ENCODE measurements at places on chromosomes 4 and X.

- H3K4me3 ChIP-seq: no peak overlapping the region
- no peak overlapping the region for H3K27ac ChIP-seq
- DNase-seq: no peak
- H3K4me1 ChIP-seq: no peaks in the 10 kb centered on the region
These were observed 102.6 kb downstream of the FHDC1 start for GRCh38 chr4:153038623-153039311.

GRCh38 chrX:3599802-3600430 lies 113.5 kb downstream of the PRKX start:
- H3K4me3 ChIP-seq: no peak overlapping the region
- no peak for DNase-seq
- no peaks in the 10 kb centered on the region for H3K36me3 ChIP-seq
- no peaks in the 10 kb centered on the region for H3K4me1 ChIP-seq
- peak overlapping the region; percentile 22 for H3K27ac ChIP-seq
- H3K27me3 ChIP-seq: no peaks in the 10 kb centered on the region

- no peaks in the 10 kb centered on the region for H3K27me3 ChIP-seq
- no peaks in the 10 kb centered on the region for H3K4me1 ChIP-seq
- no peaks in the 10 kb centered on the region for H3K36me3 ChIP-seq
- H3K27ac ChIP-seq: no peak overlapping the region
These were observed 12.4 kb downstream of the EDNRA start for GRCh38 chr4:147493307-147493706.

GRCh38 chr4:184329659-184330400 lies 112.2 kb upstream of the ENPP6 start:
- no peaks in the 10 kb centered on the region for H3K36me3 ChIP-seq
- no peak overlapping the region for H3K27ac ChIP-seq
- no peak overlapping the region for H3K4me3 ChIP-seq
- H3K27me3 ChIP-seq: no peaks in the 10 kb centered on the region

DNA sequence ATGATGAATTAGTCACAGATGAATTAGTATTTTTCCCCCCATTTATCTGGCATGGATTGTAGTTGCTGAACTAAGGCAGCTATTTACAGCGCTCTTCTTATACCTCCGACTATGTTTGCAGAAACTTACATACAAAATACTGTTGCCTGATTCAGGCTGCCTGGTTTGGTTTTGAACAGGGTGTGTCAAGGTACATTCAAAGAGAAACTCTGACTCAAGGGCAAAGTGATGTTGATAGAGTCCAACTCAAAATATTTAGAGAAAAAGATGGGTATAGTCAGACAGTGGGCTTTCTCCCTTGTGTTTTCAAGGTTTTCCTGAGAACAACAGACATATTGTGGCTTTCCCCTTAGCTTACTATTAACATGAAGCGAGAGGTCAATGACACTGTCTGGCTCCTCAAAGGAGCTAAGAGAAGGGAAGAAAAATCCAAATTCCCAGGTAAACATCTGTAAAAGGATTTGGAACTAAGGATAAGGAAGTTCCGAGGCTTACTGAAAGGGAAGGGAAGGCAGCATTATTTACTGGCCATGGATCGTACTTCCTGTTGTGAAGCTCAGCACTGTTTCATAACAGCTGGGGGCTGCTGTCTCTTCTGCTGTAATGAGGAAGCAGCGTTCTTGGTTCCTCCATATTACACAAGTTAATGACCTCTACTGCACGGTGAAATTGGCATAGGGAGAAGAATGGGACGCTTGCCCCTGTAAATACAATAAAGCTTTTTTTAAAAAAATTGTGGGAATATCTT lies 30.9 kb downstream of the FAM9C start:
- H3K4me1 ChIP-seq: peaks cover 21% of the 10 kb centered on the region
- no peak overlapping the region for H3K4me3 ChIP-seq
- H3K27ac ChIP-seq: no peak overlapping the region
- no peaks in the 10 kb centered on the region for H3K27me3 ChIP-seq
- H3K36me3 ChIP-seq: no peaks in the 10 kb centered on the region

- no peaks in the 10 kb centered on the region for H3K36me3 ChIP-seq
- no peak overlapping the region for H3K4me3 ChIP-seq
- no peaks in the 10 kb centered on the region for H3K4me1 ChIP-seq
- peak overlapping the region; percentile 21 for H3K27ac ChIP-seq
These were observed 118.0 kb downstream of the SLC4A4 start for GRCh38 chr4:71456841-71457240.

- H3K36me3 ChIP-seq: no peaks in the 10 kb centered on the region
- no peaks in the 10 kb centered on the region for H3K4me1 ChIP-seq
- no peaks in the 10 kb centered on the region for H3K27me3 ChIP-seq
- DNase-seq: no peak
- H3K4me3 ChIP-seq: no peak overlapping the region
These were observed 114.0 kb downstream of the RBM47 start for GRCh38 chr4:40515398-40516293.

DNA sequence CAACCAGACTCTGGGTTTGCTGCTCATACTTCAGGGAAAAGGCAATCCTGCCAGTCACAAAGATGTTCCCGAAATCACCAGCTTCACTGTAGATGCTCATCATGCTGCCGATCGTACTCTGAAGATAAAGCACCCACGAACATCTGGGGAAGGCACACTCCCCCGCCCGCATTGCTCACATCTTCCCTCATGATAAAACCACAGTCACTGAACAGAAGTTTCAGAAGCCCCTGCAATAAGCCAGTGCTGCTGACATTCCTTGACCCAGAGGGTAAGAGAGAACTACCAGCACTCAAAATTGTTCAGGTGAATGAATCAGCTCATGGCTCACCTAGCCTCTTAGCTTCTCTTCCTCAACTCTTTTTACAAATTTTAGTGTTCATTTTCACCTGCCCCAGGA lies 43.1 kb downstream of the SRPX2 start:
- no peak for DNase-seq
- H3K36me3 ChIP-seq: peaks cover 14% of the 10 kb centered on the region
- H3K4me3 ChIP-seq: no peak overlapping the region

GRCh38 chrX:25012433-25012735 lies 3.4 kb downstream of the ARX start:
- no peak overlapping the region for H3K27ac ChIP-seq
- peaks cover 7% of the 10 kb centered on the region for H3K4me1 ChIP-seq
- no peak for DNase-seq
- no peak overlapping the region for H3K4me3 ChIP-seq

DNA sequence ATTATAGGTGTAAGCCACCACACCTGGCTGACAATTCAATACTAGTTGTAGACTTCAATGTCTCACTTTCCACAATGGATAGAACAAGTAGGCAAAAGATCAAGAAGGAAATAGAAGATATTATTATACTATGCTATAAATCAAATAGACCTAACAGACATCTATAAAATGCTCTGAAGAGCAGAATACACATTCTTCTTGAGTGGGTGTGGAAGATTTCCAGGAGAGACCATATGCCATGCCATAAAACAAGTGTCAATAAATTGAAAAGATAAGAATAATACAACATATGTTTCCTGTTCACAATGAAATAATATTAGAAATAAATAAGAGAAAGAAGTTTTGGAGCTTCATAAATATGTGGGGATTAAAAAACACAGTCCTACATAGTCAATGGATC lies 179.3 kb upstream of the AMOT start:
- no peaks in the 10 kb centered on the region for H3K27me3 ChIP-seq
- H3K27ac ChIP-seq: no peak overlapping the region
- H3K36me3 ChIP-seq: no peaks in the 10 kb centered on the region

DNA sequence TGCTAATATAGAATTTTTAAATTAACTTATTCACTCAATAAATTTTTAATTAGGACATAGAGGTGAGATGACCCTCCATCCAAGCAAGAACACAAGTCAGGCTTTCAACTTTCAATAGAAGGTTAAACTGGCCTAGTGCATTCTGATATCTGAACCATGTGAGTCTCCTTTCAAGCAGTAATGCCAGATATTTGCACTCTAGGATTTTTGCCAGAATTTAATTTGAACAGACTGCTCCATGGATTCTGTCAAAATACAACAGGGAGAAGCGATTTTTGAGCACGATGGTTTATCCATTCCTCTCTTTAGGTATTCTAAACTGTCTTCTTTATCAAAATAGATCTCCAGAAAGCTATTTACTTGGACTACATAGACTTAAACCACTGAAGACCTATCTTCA lies 72.0 kb upstream of the DCLK2 start:
- no peaks in the 10 kb centered on the region for H3K27me3 ChIP-seq
- H3K36me3 ChIP-seq: no peaks in the 10 kb centered on the region
- peaks cover 5% of the 10 kb centered on the region for H3K4me1 ChIP-seq
- DNase-seq: no peak

DNA sequence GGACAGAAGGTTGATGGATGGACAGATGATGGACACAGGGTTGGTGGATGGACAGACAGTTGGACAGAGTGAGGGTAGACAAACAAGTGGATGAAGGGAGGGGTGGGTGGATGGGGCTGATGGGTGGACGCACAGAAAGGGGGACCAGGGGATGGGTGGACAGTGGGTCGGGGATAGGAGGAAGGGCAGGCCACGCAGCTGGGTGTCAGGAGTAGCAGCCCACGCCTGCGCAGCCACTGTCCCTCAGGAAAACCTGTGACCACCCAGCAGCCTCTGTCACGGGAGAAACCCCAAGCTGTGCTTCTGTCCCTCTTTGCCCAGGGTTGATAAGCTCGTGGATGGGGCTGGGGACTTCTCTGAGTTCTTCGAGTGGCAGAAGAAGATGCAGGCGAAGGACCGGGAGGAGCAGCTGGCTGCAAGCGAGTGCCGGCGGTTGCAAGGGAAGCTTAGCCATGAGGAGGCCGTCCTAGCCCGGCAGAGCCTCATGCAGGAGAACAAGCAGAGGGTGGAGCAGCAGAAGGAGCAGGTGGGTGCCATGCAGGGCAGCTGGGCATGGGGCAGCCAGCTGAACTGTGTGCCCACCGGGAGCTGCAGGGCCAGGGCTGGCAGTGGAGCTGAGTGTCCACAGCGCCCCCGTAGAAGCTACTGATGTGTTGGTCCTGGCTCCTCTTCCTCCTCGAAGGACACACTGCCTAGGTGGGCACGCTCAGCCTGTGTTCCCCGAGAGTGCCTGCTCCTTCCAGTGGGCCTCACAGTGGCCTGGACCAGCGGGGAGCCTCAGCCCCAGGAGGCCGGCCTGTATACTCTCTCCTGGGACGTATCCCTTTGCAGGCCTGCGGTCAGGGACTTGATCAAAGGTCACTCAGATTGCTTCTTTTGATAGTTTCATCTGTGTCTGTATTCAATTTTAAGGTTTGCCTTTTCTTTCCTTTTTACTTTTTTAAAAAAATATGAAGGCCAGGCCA lies 16.8 kb upstream of the RNF4 start:
- no peak for DNase-seq
- no peak overlapping the region for H3K27ac ChIP-seq
- H3K36me3 ChIP-seq: no peaks in the 10 kb centered on the region
- no peak overlapping the region for H3K4me3 ChIP-seq

GRCh38 chr4:161937596-161937995 lies 226.2 kb downstream of the FSTL5 start:
- DNase-seq: no peak
- H3K27me3 ChIP-seq: no peaks in the 10 kb centered on the region
- no peaks in the 10 kb centered on the region for H3K36me3 ChIP-seq
- no peaks in the 10 kb centered on the region for H3K4me1 ChIP-seq
- no peak overlapping the region for H3K4me3 ChIP-seq
- H3K27ac ChIP-seq: no peak overlapping the region

GRCh38 chr4:119731146-119731742 lies 102.6 kb upstream of the PDE5A start:
- H3K27ac ChIP-seq: no peak overlapping the region
- no peak overlapping the region for H3K4me3 ChIP-seq
- H3K4me1 ChIP-seq: peaks cover 52% of the 10 kb centered on the region

DNA sequence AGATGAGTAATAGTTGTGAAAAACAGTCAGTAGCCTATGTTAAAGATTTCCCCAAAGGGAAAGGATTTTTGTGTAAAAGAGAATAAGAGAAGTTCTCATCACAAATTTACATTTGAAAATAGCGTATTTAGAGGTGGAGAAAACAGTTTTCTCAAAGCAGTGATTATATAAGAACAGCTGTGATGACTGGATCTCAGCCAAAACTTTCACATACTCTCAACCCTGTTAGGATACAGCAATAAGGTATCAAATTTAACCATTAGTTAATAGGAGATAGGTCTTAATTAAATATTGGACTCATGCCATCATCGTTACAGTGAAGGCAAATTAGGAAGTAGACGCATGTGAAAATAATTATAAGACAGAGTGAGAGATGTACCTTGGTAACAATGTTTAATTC lies 622.7 kb downstream of the PCDH18 start:
- H3K36me3 ChIP-seq: no peaks in the 10 kb centered on the region
- no peak for DNase-seq
- H3K4me3 ChIP-seq: no peak overlapping the region
- H3K27me3 ChIP-seq: no peaks in the 10 kb centered on the region
- H3K4me1 ChIP-seq: no peaks in the 10 kb centered on the region

DNA sequence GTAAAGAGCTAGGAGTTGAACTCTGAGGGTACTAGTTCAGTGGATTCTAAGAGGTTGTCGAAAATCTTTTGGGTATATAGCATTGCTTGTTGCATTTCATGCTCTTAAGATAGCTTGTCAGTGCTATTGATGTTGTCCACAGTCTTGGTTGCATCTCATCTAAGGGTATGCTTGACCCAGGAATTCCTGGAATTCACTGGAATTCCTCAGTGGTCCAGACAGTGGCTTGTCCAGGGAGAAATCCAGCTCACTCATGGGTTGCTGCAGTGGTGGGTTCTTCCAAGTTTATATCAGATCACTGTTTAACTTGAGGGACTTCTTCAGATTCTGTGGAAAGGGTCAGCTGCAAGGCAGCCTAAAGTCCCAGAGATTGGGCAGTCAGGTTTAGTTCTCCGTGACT lies 29.8 kb upstream of the SMARCAD1 start:
- H3K36me3 ChIP-seq: no peaks in the 10 kb centered on the region
- no peaks in the 10 kb centered on the region for H3K4me1 ChIP-seq
- peaks cover 5% of the 10 kb centered on the region for H3K27me3 ChIP-seq

- H3K4me3 ChIP-seq: no peak overlapping the region
- H3K27ac ChIP-seq: no peak overlapping the region
- H3K4me1 ChIP-seq: peaks cover 23% of the 10 kb centered on the region
These were observed 2.6 kb downstream of the LAS1L start for GRCh38 chrX:65532016-65532415.

DNA sequence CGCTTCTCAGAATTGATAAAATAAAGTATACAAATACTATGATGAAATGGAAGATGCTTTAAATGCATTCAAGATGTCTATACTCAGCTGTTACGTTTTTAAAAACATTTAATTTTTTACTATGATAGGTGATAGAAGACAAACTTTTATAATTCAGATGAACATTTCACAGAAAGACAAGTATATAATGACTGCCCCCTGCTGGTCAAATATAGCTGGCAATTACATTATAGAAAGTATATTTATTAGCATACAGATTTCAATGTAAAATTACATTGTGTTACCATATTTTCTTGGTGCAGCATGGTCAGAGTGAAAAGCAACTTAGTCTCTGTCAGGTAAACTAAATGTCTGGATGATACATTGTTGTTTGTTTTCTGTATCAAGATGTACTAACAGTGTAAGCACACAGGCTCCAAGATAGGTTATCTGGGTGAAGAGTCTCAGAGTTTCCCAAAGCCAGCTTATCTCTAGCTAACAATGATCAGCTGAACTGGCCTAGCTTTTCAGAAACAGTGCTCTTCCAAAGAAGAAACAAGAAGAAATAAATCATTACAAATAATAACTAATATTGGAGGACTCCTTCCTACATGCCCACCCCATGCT lies 54.1 kb downstream of the SRPX start:
- no peak for DNase-seq
- no peak overlapping the region for H3K27ac ChIP-seq
- no peaks in the 10 kb centered on the region for H3K4me1 ChIP-seq
- H3K27me3 ChIP-seq: no peaks in the 10 kb centered on the region
- no peaks in the 10 kb centered on the region for H3K36me3 ChIP-seq

- H3K27me3 ChIP-seq: no peaks in the 10 kb centered on the region
- no peaks in the 10 kb centered on the region for H3K36me3 ChIP-seq
- DNase-seq: no peak
- H3K27ac ChIP-seq: no peak overlapping the region
- H3K4me1 ChIP-seq: no peaks in the 10 kb centered on the region
- H3K4me3 ChIP-seq: no peak overlapping the region
These were observed 312.0 kb downstream of the PDGFC start for GRCh38 chr4:156659570-156659969.
